ENCODE measurements at places on chromosomes 7 and 10. TPM values are rescaled to one million over a fixed set of nuclear protein-coding genes. Genes with fewer than 3 reads are reported as not detected.

Gene CLRN3
- not detected for total RNA-seq

Gene PIK3AP1
- total RNA-seq, result 3.3 TPM

Gene WDR86
- total RNA-seq, result 4.3 TPM

Gene EGR2
- 5.7 TPM for total RNA-seq

Gene MSMB
- total RNA-seq, result not detected

Gene ASB10
- total RNA-seq, result not detected

Gene MKI67
- 2.6 TPM for total RNA-seq

Gene PANK1
- 4.8 TPM for total RNA-seq

Gene PHF14
- 46.7 TPM for total RNA-seq

Gene CALML5
- not detected for total RNA-seq

Gene SLC39A12
- total RNA-seq, result 0.13 TPM

Gene PTPN20
- total RNA-seq, result 2.5 TPM

Gene PRF1
- total RNA-seq, result 4.1 TPM

Gene ZNF736
- total RNA-seq, result 32.5 TPM

Gene DGKI
- 3.3 TPM for total RNA-seq

Gene ENTPD1
- 74.1 TPM for total RNA-seq

Gene BTAF1
- 55.4 TPM for total RNA-seq

Gene CNTNAP2
- total RNA-seq, result 0.21 TPM

Gene CHN2
- total RNA-seq, result 34.2 TPM

Gene KIAA1549
- total RNA-seq, result 6.3 TPM

Gene CRYGN
- not detected for total RNA-seq

Gene ITIH5
- 25.5 TPM for total RNA-seq

Gene MRPS17
- 13.1 TPM for total RNA-seq

Gene DMTF1
- total RNA-seq, result 92.4 TPM

Gene UMAD1
- 19.2 TPM for total RNA-seq

Gene ZNF467
- total RNA-seq, result 9.7 TPM

Gene MEIG1
- total RNA-seq, result 1.1 TPM

Gene PITX3
- total RNA-seq, result not detected

Gene SPDYE11
- not detected for total RNA-seq

Gene IFIT1B
- total RNA-seq, result not detected

Gene APBB1IP
- 8.0 TPM for total RNA-seq

Gene FAM171A1
- 15.9 TPM for total RNA-seq

Gene SMKR1
- 2.2 TPM for total RNA-seq

Gene CPN1
- not detected for total RNA-seq

Gene ZNF107
- total RNA-seq, result 13.8 TPM

Gene PAX4
- not detected for total RNA-seq

Gene TMEM236
- total RNA-seq, result 0.49 TPM

All from ureter (tissue), 1 donor.